ENCODE measurements at places on chromosomes 3 and 15. TPM values are rescaled to one million over a fixed set of nuclear protein-coding genes. Genes with fewer than 3 reads are reported as not detected.

The CDCP1 gene
- total RNA-seq: 77.4 TPM

The CACNA1D gene
- total RNA-seq: 9.9 TPM

The HEG1 gene
- 30.8 TPM for total RNA-seq

The THAP10 gene
- total RNA-seq: 1.2 TPM

The FOXB1 gene
- total RNA-seq: not detected

The GADL1 gene
- not detected for total RNA-seq

The PDZRN3 gene
- total RNA-seq: 9.2 TPM

The CD96 gene
- 0.49 TPM for total RNA-seq

The DLEC1 gene
- total RNA-seq: 0.19 TPM

The GASK1A gene
- total RNA-seq: 1.5 TPM

The SCAANT1 gene
- not detected for total RNA-seq

The MLH1 gene
- total RNA-seq: 22.3 TPM

The SEMA4B gene
- total RNA-seq: 146 TPM

The SLC28A2 gene
- not detected for total RNA-seq

The SPTSSB gene
- total RNA-seq: 46.1 TPM

The TF gene
- 4.8 TPM for total RNA-seq

The LRRC31 gene
- total RNA-seq: 0.26 TPM

The TMED3 gene
- 128 TPM for total RNA-seq

The FSIP1 gene
- total RNA-seq: 0.21 TPM

- DNase-seq: no peak
Measured at GRCh38 chr3:138047596-138048158, 37.7 kb downstream of the CLDN18 start.

DNA sequence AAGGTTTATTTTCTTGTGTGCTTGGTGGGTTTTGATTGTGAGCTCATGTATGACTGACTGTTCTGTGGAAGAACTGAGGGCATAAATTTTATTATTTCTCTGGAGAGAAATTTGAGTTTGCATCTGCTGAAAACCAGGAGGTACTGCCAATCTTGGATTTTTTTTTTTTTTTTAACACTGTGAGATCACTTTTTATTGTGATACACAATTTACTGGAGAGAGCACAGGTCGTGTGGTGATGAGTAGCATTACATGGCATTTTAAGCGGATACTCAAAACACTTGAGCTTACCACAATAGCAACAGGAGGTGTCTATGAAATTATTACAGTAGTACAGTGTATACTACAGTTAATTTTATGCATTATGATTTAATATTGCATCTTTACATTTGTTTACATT, 237.4 kb downstream of the MFSD1 start:
- no peak for DNase-seq

- DNase-seq: no peak
Measured at GRCh38 chr3:195704433-195704999, 16.3 kb upstream of the MUC20 start.

- no peak for DNase-seq
Measured at GRCh38 chr3:17972476-17972875, 230.0 kb upstream of the TBC1D5 start.

GRCh38 chr3:115632026-115632425, 8.7 kb downstream of the GAP43 start:
- no peak for DNase-seq

GRCh38 chr15:57410373-57410772, 34.1 kb downstream of the CGNL1 start:
- no peak for DNase-seq

DNA sequence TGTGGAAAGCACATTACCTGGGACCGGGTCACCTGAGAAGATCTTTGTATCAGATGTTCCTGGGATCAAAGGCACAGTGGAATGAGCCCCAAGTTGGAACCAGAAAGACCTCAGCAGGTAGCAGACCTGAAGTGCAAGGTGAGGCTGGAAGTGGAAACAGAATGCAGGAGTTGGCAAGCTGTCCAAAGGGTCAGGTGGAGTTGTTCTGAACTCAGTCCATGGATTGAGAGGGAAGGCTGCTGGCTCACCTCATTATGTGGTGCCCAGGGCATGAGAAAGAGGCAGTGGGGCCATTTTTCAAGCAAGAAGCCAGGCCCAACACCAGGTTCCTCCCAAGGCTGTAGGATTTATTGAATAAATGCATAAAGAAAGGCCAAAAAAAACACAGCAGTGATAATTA, 49.3 kb downstream of the TMEM266 start:
- no peak for DNase-seq

GRCh38 chr3:151262871-151263525, 15.3 kb downstream of the P2RY14 start:
- no peak for DNase-seq

GRCh38 chr3:78906245-78906644, 861.6 kb downstream of the ROBO1 start:
- DNase-seq: no peak

DNA sequence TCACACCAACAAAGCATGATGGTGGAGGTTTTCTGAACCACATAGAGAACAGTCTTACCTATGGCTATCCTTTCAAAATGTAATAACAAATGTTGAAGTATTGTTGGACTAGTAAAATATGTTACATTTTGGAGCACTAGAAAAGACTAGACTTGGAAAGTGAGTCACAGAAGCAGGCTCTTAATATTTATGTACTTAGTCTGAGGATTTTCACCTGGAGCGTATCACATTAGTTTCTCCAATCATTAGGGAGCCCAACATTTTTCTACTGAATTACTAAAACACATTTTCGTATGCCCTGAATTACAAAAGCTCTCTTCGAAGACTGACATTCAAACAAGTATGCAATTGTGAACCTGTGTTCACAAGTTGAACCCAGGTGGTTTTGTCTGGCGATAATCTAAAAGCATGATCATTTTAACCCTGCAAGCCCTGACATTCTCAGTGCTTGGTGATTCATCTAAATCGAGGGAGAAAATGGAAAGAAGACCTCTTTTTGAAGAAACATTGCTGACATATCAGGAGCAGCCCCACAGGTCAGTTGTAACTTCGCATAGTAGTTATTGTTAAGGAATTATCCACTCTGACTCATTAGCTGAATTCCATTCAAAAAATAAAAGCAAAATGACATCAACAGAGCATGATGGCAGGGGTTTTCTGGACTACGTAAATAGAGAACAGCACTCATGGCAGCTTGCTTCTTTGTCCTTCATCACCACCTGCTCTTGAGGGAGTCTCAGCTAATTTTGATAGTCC, 679.8 kb upstream of the NECTIN3 start:
- DNase-seq: no peak

GRCh38 chr15:73928241-73928579, 1.9 kb downstream of the LOXL1 start:
- DNase-seq: no peak

GRCh38 chr15:33009603-33010002, 184.9 kb downstream of the FMN1 start:
- DNase-seq: no peak

DNA sequence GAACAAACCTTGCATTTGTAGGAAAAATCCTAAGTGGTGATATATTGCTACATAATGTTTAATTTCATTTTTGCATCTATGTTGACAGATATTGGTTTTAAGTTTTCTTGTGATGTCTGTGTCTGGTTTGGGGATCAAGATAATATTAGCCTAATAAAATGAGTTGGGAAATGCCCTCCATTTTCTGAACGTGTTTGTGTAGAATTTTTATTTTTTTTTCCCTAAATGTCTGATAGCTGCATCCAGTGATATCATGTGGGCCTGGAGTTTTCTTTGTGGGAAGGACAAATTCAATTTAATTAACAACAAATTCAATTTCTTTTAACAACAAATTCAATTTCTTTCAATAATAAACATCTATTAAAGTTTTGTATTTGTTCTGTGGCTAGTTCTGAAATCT, 35.1 kb downstream of the NEDD4 start:
- DNase-seq: no peak

DNA sequence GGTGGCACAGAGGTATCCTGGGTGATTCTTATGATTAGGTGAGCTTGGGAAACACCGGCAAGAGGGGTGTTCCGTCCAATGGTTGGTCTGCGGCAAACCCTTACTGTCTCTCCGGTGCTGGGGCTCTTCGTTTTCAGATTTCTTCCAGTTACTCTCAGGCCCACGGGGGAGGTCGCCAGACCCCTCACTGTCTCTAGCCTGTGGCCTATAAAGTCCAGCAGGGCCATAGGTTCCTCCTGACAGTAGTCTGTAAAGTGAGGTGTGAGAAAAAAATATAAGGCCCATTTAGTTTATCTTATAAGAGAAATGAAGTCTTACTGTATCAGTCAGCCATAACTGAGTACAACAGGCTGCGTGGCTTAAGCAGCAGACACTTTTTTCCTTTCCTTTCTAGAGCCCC, 1.4 kb downstream of the ESYT3 start:
- no peak for DNase-seq

DNA sequence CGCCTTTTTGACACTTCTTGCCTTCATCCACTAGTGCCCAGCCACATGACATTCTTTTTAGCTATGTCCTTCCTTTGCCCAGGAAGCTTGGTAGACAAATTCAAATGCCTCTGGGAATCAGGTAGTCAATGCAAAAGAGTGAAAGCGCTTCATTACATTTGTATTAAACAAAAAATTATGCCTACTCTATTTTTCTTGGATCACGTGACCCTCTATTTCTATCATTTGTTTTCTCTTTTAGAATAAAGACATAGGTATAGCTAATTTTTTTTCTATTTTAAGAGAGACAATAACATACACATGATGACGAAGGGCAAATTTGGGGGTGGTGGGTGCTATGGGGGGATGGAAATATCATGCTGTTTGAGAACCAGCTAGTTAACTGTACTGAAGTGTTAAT, 384.8 kb downstream of the C3orf38 start:
- no peak for DNase-seq

- DNase-seq: no peak
Measured at GRCh38 chr3:101646726-101647125, 30.2 kb downstream of the ZBTB11 start.

GRCh38 chr15:52284164-52284563, 11.4 kb downstream of the MYO5C start:
- no peak for DNase-seq

GRCh38 chr3:149678351-149678950, 20.6 kb upstream of the WWTR1 start:
- no peak for DNase-seq

- no peak for DNase-seq
Measured at GRCh38 chr3:50295553-50296431, 3.4 kb downstream of the HYAL3 start.

- DNase-seq: no peak
Measured at GRCh38 chr15:52749258-52749657, 40.9 kb downstream of the ONECUT1 start.

DNA sequence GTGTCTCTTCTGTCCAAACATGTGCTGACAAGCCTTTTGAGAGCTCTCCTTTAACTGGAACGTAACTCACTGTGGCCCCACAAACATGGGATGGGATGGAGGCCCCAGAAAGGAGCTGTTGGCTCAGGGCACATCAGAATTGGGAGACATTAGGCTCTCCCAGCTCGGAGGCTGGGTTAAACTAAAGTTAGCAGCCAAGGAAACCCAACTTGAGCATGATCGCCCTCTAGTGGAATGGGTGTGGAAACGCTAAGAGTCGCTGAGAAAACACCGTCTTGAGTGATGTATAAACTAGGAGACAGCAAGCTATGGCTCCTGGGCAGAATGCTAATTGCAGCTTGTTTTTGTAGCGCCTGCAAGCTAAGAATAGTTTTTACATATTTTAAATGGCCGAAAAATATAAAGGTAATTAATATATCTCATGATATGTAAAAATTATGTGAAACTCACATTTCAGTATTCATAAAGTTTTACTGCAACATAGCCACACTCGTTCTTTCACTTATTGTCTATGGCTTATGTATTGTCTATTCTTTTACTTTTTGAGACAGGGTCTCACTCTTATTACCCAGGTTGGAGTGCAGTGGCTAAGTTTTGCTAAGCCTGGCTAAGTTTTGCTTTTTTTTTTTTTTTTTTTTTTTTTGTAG, 138.8 kb upstream of the HACD2 start:
- DNase-seq: no peak

GRCh38 chr3:169227911-169228310, 435.6 kb downstream of the MECOM start:
- no peak for DNase-seq

- DNase-seq: no peak
Measured at GRCh38 chr15:80878867-80879250, 99.7 kb downstream of the CEMIP start.

DNA sequence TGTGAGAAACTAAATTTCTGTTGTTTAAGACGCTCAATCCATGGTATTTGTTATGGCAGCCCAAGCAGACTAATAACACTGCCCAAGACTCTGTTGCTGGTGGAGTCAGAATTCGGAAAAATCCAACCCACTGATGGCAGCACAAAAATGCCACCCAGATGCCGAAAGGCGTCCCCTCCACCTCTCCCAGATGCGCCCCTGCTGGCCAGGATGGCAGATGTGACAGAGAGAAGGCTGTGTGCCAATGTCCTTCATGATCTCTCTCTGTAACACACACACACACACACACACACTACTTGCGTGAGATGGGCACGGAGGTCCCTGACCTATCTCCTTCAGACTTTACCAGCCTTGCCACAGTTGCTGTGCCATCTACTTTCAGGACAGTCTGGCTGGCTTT, 10.9 kb upstream of the LYSMD4 start:
- no peak for DNase-seq

DNA sequence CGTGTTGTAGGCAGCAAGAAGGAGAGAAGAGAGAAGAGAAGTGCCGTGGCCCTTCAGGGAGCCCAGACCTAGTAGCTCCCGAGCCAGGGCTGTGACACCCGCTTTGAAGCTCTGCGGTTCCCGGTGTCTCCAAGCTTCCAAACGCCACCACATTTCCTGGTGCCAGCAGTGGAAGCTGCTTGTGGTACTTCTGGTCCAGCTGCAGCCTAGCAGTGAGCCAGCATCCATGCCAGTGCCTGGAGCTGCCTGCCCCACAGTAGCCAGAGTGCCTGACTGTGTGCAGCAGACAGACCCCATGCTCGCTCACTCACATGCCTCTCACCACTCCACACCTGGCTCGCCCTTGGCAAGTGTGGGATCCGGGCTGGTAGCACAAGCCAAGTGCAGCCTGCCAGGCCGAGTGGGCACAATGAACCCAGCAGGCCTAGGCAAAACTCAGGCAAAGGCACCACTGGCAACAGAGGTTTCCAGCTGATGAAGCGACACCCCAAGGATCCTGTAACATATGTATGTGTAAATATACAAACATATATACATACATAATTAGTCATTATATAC, 85.8 kb downstream of the SERPINI1 start:
- DNase-seq: no peak

DNA sequence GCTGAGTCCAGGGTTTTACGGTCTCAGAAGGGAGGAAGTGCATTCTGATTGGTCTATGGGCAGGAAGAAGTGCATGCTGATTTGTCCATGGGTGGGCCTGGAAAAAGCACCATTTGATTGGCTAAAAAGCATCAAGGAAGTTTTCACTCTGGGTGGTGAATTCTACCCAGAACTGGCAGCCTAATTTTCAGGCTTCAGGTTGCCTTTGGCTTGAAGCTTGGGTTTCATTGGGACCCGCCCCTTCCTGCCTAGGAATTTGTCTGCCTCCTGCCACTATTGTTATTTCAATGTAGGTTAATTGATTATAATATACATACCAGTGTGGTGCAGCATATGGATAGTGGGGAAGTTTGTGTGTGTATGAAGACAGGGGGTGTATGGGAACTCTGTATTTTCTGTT, 1355.9 kb downstream of the SI start:
- no peak for DNase-seq
